Epithelial cell of proximal tubule (primary cell): ENCODE measurements at places on chromosomes 6 and 20.

GRCh38 chr6:119308048-119308570 is 41.5 kb downstream of the MAN1A1 start:
- DNase-seq = peak; percentile 77

GRCh38 chr20:7695635-7696034 is 244.6 kb downstream of the HAO1 start:
- DNase-seq = peak; percentile 74

DNA sequence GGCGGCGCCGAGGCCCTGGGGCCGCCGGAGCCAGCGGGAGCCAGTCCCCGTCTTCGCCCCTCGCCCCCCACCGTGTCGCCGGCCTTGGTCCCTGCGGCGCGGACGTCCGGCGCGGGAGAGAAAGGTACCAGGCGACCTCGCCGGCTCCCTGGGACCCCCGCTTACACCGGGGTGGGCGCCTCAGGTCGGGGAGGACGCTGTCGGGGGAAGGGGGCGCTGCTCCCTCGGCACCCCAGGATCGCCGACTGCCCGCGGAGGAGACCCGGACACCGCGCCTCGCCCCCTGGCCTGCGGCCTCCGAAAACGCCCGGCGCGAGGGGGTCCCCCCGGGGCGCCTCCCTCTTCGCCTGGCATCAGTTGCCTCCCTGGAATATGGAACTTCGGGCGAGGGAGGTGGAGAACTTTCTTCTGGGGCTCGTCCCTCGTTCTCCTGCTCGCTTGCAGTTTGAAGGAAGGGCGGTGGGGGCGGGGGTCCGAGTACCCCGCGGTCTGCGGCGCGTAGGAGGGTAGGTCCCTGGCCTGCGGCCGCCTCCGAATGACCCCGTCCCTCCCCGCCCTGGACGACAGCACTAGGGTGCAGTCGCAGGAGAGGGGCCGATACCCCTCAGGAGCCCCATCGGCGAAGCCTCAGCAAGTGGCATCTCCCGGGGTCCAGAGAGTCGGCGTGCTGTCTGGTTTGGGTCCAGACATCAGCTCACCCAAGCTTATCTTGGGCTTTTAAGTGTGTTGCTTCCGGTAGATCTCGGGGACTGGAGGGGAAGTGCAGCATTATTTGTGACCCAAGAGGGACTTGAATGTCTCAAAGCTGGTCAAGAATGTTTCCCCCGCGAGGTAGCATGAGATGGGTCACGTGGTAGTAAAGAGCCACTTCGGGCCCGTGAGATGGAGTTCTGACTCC is 549 bp downstream of the ANKRD6 start:
- DNase-seq = no peak

DNA sequence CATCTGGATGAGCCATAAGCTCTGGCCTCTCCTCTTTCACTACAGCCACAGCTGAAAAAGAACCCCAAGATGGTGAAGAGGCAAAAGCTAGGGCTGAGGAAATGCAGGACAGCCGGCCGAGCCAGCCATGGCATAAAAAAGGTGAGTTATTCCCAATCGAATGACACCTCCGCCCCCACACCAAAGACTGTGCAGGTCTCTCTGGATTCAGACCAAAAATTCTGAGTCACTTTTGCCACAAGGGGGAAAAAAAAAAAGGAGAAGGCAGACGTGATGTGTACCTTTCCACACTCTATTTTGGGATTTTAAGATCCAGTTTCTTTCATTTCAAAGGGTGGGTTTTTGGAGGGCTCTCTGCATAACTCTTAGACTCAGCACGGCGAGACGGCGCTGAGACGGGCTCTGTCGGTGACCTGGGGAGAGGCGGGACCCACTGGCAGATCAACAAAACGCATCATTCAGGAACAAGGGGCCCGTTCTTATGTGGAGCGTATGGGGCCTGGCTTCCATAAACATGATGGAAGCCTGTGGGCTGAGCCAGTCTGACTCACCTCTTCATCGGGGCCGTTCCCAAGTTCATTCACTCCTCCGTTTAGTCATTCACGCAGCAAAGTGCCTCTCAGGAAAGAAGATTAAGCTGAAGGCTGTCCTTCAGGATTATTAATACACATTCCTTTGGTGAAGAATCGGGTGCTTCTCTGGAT is 54.8 kb downstream of the NFATC2 start:
- DNase-seq = no peak

GRCh38 chr20:8154638-8155037 is 22.6 kb downstream of the PLCB1 start:
- no peak for DNase-seq

DNA sequence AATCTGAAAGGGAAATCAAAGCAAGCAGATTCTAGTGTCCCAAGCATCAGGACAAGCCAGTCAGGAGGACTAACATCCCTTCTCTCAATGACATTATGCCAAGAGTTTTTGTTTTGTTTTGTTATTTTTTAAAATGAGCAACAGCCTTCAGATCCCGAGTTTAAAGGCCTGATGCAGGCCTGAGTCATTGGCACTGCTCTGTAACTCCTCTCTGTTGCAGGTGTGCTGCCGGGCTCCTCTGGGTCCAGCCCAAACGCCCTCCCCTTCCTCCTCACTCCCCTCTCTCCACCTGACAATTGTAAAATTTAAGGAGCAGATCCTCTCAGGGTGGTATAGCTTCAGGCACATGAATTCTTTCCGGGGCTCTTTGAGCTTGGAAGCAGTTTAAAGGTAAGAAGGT is 502.0 kb downstream of the BMP2 start:
- DNase-seq = no peak

DNA sequence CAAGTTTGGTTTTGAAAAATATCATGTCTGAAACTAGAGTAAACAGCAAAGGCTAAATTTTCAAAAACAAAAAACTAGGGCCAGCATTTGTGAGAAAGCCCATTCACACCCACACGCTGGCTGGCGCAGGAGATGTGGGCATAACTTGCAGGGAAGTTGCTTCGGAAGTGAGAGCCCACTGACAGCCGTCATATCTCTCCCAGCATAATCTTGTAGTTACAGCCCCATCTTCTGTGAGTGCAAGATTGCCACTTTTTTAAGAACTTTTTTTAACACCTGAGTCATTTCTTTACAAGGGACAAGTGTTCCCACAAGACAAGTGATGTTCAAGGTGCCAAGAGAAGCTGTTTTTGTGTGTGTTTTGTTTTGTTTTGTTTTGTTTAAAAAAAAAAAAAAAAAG is 212.5 kb upstream of the CNR1 start:
- DNase-seq = no peak

DNA sequence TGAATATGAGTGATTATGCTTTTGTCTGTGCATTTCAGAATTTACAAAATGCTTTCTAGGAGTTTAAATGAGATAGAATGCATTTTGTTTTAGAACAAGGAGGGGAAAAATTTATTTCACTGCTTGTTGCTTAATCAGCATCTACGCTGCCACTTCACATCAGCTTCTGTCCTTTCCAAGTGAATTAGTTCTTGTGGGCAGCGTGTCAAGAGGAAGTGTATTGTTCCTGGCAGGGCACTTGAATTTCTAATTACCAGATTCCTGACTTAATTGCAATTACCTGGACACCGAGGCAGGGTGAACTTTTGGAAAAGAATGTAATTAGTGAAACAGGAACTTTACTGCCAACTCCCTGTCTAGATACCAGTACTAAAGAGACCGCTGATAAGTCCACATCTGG is 263.5 kb downstream of the TMEM242 start:
- DNase-seq = no peak

- DNase-seq = no peak
Measured at GRCh38 chr6:19067165-19067564, 680.0 kb downstream of the RNF144B start.
